Left cardiac atrium (tissue), 4 donors: ENCODE measurements at places on chromosomes 16 and 17. TPM values are rescaled to one million over a fixed set of nuclear protein-coding genes. Genes with fewer than 3 reads are reported as not detected.

- DNase-seq = no peak
These were observed 1.3 kb upstream of the HERPUD1 start for GRCh38 chr16:56930486-56931270.

GRCh38 chr17:66002812-66003211 lies 189.1 kb downstream of the CEP112 start:
- DNase-seq = no peak

- no peak for DNase-seq
These were observed 22.6 kb downstream of the SMPD3 start for GRCh38 chr16:68425498-68426346.

- DNase-seq = no peak
These were observed 25.7 kb downstream of the ST6GALNAC1 start for GRCh38 chr17:76617838-76618237.

DNA sequence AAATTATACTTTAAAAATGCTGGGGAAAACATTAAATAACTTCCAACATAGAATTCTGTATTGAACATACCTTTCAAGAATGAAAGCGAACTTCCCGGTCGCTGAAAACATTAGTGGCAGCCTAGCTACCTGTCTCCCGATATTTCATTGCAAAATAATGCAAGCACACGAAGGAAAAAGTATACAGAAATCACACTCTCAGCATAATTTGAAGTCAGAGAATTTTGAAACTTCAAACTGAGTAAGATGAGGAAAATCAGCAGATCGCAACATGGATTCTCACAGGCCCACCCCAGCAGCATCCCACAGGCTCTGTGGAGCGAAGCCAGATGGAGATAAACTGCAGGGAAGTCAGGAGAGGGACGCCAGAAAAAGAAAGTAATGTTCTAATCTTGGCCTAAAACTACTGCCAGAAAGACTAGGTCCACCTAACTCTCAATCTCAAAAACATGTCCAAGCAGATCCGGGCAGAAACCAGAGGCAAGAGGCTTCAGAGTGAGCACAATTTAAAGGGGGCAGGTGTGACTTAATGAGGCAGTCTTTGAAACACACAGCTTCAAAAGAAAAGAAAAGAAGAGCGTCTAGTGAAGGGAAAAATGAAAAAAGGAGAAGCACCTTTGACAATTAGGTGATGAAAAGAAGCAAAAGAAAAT lies 4.8 kb upstream of the GOSR1 start:
- no peak for DNase-seq

GRCh38 chr16:1398351-1398750 lies 16.2 kb downstream of the UNKL start:
- DNase-seq = no peak

GRCh38 chr17:50514936-50515702 lies 6.9 kb downstream of the MYCBPAP start:
- no peak for DNase-seq

- DNase-seq = no peak
These were observed 8.7 kb upstream of the IL4R start for GRCh38 chr16:27304881-27305745.

GRCh38 chr17:63622574-63623390 lies 565 bp downstream of the MAP3K3 start:
- DNase-seq = peak; percentile 76

GRCh38 chr17:27526604-27527002 lies 70.4 kb downstream of the KSR1 start:
- peak; percentile 59 for DNase-seq

- no peak for DNase-seq
These were observed 885 bp downstream of the CNTNAP4 start for GRCh38 chr16:76278086-76278485.

DNA sequence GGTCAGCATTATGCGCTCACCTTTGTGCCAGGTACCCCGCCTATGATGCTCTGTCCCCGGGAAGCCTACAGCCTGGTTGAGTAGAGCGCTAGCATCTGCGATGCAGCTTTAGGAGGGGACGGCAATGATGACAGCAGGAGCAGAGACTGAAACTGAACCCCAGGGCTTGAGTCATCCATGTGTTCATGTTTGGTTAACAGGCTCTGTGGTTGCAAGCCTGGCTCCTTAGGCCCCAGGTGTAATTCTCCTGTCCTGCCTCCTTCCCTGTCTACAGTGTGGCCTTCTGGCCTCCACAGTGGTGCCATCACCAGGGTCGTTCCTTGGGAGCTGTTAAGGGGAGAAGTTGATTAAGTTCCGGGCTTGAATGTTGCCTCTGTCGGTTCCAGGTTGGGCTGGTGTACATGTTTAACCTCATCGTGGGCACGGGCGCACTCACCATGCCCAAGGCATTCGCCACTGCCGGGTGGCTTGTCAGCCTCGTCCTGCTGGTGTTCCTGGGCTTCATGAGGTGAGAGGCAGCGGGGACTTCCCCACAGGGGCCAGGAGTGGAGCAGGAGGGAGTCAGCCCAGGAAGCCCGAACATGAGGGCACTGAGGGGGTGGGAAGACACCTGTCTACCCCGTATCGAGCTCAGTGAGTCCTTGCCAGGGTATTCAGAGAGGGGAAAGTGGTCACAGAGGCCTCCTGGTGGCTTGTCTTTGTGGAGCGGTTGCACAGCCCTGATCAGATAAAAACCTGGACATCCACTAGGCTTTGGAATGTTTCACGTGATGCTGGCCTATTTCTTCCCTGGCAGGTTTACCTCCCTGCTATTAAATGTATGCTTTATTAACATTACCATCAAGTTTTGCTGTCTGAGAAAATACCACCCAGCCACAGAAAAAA lies 9.2 kb upstream of the NAT9 start:
- DNase-seq = no peak

DNA sequence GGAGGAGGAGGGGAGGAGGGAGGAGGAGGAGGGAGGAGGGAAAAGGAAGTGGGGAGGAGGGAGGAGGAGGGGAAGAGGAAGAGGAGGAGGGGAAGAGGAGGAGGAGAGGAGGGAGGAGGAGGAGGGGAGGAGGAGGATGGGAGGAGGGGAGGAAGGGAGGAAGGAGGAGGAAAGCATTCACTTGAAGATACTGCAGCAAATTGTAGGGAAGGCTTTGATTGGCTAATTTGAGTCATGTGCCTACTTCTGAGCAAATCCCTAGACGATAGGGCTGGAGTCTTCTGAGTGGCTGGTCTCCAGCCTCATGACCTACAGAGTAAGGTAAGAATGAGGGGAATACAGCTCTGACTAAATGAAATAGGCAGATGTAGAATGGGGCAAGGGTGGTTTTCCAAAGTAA lies 783.2 kb upstream of the RBFOX1 start:
- DNase-seq = no peak

GRCh38 chr17:18257268-18257981 lies 1.1 kb downstream of the FLII start:
- peak; percentile 69 for DNase-seq

- no peak for DNase-seq
These were observed 8.2 kb upstream of the LASP1NB start for GRCh38 chr17:38917259-38917658.

DNA sequence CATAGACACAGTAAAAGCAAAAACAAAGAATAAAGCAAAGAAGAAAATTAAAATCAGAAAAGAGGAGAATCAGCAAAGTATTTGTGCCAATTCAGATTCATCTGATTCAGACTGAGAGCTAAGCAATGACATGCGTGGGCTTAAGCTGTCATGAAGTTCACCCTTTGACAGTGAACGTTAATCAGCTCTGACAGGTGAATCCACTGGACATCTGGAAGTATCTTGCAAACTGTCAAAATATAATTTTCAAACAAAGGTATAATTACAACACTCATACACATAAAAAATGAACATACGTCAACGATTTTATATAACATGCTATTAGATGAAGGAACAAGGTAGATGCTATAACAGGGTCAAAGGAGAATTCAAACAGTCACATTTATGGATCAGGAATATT lies 596.3 kb upstream of the SALL1 start:
- no peak for DNase-seq

GRCh38 chr17:61425682-61426481 lies 26.2 kb downstream of the TBX2 start:
- DNase-seq = no peak

DNA sequence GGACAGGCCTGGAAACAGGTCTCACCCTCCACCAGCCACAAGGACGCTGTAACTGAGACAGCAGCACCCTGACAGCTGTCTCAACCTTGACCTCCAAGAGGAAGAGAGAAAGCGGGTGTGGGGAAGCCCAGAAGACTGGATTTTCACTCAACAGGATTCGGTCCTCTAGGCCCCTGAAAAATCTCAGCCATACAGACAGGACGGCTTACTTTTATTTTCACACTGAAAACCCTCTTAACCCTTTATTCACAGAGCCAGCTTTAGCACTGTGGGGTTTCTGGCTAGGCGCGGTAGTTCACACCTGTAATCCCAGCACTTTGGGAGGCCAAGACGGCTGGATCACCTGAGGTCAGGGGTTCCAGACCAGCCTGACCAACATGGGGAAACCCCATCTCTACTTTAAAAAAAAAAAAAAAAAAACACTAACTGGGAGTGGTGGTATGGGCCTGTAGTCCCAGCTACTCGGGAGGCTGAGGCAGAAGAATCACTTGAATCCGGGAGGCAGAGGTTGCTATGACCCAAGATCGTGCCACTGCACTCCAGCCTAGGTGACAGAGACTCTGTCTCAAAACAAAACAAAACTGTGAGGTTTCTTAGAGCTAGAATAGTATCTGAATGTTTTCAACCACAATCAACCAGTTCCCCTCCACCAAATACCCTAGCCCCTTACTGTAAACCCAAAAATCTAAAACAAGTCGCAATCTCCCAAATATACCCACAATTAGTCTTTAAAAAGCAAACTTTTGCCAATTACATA lies 5.3 kb downstream of the ANKRD11 start:
- no peak for DNase-seq

GRCh38 chr17:48441231-48441711 lies 11.3 kb upstream of the SKAP1 start:
- DNase-seq = no peak

DNA sequence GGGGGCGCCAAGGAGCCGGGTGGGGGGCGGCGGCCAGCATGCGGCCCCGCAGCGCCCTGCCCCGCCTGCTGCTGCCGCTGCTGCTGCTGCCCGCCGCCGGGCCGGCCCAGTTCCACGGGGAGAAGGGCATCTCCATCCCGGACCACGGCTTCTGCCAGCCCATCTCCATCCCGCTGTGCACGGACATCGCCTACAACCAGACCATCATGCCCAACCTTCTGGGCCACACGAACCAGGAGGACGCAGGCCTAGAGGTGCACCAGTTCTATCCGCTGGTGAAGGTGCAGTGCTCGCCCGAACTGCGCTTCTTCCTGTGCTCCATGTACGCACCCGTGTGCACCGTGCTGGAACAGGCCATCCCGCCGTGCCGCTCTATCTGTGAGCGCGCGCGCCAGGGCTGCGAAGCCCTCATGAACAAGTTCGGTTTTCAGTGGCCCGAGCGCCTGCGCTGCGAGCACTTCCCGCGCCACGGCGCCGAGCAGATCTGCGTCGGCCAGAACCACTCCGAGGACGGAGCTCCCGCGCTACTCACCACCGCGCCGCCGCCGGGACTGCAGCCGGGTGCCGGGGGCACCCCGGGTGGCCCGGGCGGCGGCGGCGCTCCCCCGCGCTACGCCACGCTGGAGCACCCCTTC lies 484 bp downstream of the FZD2 start:
- DNase-seq = peak; percentile 46

GRCh38 chr16:11561454-11561805 lies 25.3 kb downstream of the LITAF start:
- DNase-seq = no peak

DNA sequence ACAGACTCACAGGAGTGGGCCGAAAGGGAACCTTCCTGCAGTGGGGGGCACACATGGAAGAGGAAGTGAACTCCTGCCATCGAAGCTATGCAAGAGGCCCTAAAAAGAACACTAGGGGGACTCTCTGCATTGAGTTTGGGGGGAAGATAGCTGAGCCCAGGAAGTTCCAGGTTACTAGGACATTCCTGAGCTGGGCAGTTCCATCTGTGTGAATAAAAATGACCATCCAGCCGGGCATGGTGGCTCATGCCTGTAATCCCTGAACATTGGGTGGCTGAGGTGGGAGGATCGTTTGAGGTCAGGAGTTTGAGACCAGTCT lies 211.8 kb downstream of the ZNF423 start:
- DNase-seq = no peak

DNA sequence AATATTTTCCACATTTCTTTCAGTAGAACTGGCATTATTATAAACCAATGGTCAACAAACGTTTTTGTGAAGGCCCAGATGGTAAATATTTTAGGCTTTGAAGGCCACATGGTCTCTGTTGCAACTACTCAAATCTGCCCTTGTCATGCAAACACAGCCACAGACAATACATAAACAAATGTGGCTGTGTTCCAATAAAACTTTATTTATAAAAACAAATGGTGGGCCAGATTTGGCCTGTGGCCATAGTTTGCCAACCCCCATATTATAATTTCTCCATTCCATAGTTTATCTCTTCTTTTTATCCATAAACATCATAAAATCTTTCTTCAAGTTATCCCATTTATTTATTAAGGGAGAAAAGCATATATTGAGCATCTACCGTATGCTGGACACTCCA lies 98.8 kb downstream of the CDYL2 start:
- DNase-seq = no peak

GRCh38 chr16:13036600-13036999 lies 135.2 kb downstream of the SHISA9 start:
- DNase-seq = peak; percentile 41

- DNase-seq = no peak
These were observed 150.6 kb downstream of the CLEC16A start for GRCh38 chr16:11094857-11095565.

GRCh38 chr17:81193470-81194224 lies 27.6 kb upstream of the AATK start:
- DNase-seq = peak; percentile 54

DNA sequence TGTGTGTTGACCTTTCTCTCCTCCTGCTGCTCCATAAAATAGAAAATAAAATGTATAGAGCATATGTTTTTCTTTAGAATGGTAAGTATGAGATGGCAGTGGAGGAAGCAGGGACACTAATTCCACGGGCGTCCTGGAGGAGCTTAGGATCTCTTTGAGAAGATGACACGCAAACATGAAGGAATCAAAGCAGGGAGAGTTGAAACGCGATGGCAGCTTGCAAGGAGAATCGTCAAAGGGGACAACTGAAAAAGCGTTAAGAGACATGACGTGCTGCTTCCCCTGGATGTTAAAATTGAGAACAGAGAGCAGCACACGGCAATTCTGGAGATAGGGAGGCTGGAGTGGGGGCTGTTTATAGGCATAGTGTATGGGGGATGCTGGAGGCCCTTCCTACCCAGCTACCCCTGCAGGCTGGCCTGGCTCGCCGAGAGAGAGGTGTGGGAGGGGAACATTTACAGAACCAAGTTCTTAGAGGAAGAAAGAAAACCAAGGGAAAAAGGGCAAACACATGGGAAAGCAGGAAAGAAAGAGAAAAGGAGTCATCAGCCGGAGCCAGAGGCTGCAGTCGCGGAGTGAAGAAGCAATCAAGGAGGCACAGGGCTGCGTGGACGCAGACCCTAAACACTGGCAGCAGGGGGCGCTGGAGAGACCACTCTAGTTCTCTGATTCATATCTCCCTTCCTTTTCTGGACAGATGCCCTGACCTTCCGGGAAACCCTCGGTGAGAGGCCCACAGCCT lies 55.8 kb downstream of the MYH13 start:
- DNase-seq = peak; percentile 68

TMC5 gene
- 0.42 TPM for total RNA-seq

WNT3 gene
- total RNA-seq = 1.1 TPM

DECR2 gene
- 15.9 TPM for total RNA-seq

UNC13D gene
- 22.1 TPM for total RNA-seq

RFNG gene
- 16.4 TPM for total RNA-seq

PYDC1 gene
- total RNA-seq = not detected

FOXF1 gene
- total RNA-seq = 0.24 TPM

TUBB3 gene
- total RNA-seq = 8.8 TPM

KCNG4 gene
- total RNA-seq = not detected
